Fibroblast of villous mesenchyme (primary cell): ENCODE measurements at places on chromosomes 1 and 21. TPM values are rescaled to one million over a fixed set of nuclear protein-coding genes. Genes with fewer than 3 reads are reported as not detected.

ARHGEF16 gene
- total RNA-seq = 0.86 and 0.97 TPM in 2 replicates

CD5L gene
- not detected in 2 replicates for total RNA-seq

SAMSN1 gene
- total RNA-seq = 0.86 TPM in 1 of 2 replicates, not detected in the other

DNA sequence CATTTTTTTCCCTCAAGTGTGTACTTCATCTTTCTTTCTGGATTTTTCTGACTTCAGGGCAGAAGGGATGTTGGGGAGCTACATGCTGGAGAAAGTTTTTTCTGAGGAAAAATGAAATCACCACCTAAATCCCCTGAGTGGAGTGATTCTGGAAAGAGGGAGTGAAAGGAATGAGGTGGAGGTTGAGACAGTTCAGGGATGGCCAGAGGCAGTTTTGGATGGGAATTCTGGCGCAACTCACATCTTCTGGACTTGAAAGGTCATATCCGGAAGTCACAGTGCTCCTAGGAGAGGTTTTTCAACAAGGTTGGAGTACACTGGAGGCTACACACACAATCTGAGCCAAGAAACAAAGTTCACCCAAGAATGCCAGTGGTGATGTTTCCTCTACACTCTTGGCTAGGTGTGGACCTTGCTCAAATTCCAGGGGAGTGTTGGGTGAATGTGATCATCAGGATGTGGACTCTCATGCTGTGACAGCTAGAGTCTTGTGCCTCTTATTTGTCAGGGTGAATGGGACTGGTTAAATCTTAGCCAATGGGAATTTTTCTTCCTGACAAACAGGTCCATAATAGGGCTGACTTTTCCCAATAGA lies 161.5 kb downstream of the HLX start:
- DNase-seq = peak; percentile 17

DNA sequence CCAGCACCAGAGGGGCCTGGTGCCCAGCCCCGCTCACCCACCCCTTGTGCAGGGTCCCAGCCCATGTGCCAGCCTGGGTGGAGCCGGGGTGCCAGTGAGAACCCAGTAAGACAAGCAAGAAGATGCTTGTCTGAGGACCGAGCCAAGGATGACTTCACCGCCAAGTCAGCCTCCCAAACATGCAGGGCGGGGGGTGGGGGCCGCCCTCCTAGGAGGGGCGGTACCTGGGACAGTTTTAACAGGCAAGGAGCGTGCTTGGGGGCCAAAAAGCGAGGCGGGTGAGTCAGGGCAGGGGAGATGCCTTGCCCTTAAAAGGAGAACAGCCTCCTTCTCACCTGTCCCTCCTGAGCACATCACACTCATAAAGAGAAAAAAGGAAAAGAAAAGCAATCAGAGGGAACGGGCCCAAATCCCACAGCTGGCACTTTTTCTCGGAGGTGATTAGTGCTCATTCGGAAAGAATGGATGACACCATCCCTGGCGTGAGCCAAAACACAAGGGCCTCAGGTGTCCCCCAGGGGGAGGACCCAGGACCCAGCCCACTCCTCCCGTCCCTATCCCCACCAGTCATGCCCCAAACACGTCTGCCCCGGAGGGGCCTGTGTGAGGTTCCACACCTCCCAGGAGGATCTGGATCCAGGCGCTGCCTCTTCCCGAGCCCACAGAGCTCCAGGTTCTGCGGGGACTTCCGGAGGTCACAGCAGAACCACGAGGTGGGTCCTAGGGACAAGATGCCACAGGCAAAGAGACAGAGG lies 77.6 kb upstream of the IFFO2 start:
- no peak for DNase-seq

DNA sequence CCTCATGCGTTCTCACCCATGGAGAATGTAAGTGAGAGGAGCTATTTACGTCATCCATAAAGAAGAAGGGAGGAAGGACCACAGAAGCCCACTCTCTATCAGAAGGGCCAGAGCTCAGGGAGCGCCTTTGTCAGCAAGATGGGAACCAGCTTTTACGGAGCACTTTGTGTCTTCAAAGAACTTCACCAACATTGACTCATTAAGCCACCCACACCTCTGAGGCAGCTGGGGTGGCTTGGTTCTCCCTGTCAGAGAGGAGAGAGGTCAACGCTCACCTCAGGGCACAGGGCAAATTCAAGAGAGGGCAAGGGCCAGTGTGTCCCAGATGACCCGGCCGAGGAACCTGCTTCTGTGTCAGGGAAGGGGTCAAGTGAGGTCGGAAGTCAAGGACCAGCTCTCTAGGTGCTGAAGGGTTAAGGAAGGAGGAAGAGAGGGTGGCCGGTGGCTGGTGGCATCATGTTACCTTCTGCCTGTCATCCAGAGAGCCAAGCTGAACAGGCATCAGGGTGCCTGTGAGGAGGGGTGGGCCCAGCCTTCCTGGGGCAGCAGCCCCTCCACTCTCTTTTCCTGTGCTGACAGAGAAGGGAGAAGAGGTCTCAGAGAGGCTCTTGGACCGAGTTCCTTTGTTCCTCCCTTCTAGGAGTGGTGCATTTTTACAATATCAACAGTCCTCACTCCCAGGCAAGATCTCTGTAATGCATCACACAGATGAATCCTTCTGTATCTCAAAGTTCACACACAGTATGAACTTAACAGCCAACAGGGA lies 109.0 kb downstream of the ETS2 start:
- no peak for DNase-seq

- DNase-seq = no peak
Observed at GRCh38 chr1:78553859-78554258, 63.1 kb downstream of the PTGFR start.

DNA sequence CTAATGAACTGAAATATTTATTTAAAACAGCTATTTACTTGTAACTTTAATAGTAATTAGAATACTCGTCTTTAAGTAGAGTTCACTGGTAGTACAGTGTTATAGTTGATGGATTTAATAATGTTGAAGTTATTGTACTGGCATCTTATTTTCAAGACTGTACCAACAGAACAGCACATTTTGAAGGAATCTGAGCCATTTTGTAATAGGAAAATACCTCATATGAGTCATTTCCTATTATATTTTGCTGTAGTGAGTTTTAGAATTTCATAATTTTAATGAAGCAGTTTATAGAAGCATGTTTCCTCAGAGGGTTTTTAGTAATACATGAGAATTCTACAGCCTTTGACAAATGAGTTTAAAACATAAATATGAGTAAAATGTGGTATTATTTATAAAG lies 258.3 kb downstream of the OLFM3 start:
- DNase-seq = peak; percentile 3

DNA sequence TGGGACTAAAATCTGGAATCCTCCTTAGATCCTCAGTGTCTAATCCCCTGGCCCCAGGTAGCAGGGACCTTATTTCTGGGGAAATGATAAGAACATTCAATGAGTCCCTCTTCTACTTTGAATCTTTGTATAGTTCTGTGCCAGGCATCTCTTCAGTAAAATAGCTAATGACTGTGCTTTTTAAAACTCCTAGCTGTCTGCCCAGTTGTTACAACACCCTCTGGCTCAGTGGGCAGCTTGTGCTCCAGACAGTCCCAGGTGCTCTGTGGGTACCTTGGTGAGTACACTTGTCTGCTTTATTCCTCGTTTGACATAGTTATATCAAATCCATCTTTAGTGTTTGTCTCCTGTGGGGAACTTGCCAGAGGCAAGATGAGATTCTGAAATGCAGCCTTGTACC lies 18.0 kb downstream of the TGFB2 start:
- no peak for DNase-seq

DNA sequence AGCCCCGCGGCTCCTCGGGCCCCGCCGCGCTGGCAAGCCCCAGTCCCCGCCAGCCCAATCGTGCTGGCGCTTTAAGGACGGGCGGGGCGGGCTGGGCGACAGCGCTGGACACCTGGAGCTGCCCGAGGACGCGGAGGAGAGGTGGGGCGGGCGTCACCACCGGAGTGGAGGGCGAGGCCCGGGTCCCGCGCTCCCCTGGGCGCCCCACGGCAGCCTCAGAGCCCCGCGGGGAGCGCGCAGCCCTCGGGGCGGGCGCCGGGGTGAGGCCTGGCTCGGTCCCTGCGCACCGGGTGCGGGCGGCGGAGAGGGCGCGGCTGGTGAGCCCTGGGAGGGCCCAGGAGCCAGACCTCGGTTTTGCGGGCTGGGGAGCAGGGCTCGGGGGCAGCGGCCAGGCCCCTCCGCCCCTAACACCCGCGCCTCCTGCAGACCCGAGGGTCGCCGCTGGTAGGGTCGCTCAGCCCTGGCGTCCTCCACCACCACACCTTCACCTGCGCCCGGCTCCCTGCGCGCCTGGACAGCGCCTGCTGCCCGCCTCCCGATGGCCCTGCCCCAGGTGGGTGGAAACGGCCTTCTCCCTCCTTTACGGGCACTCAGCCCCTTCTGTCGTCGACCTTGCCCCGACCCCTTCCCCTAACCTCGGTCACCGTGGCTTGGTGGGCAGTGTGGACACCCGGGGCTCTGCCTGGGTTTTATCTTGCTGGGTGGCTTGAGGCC lies at the start of gene TMEM61:
Gene TMEM61 (plus strand): TSS at position 101 of the 714 bp plus-strand sequence. CDS start 438 bp downstream, at position 539.
- no peak for DNase-seq

DNA sequence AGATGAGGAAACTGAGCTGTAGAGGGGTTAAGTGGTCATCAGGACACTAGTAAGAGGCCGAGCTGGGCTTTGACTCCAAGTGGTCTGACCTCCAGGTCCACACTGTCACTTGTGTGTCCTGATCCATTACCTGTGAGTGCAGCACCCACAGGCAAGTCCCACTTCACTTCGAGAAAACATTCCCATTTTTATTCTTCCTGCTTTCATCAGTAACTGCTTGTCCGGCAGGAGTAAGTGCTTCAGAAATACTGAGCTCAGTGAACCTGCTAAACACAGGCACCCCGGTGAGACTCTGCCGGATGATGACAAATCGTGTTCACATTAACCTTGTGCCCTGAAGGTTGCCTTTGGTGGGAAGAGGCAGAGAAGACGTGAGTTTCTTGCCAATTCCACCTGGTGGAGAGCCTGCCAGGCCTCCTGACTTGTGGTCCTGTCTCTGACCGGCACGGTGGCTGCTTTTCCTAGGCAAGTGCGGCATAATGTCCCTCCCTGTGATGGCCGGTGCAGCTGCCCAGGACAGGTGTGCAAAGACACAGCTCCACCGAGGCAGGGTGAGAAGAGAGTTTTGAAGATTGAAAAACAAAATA lies 29.4 kb downstream of the ZBTB18 start:
- DNase-seq = no peak

DNA sequence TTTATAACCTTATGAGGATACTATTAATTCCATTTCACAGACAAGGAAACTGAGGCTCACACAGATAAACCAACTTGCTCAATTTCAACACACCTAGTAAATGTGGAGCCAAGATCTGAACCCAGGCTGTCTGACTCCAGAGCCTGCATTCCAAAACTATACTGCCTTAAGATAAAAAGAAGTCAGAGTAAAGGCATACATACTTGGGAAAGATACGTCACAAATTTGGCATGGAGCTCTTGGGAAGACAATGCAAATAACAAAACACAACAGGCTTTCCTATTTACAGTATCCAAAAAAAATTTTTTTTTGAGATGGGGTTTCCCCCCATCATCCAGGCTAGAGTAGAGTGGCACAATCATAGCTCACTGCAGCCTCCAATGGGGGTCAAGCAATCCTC lies 5.9 kb downstream of the AKT3 start:
- DNase-seq = no peak

DNA sequence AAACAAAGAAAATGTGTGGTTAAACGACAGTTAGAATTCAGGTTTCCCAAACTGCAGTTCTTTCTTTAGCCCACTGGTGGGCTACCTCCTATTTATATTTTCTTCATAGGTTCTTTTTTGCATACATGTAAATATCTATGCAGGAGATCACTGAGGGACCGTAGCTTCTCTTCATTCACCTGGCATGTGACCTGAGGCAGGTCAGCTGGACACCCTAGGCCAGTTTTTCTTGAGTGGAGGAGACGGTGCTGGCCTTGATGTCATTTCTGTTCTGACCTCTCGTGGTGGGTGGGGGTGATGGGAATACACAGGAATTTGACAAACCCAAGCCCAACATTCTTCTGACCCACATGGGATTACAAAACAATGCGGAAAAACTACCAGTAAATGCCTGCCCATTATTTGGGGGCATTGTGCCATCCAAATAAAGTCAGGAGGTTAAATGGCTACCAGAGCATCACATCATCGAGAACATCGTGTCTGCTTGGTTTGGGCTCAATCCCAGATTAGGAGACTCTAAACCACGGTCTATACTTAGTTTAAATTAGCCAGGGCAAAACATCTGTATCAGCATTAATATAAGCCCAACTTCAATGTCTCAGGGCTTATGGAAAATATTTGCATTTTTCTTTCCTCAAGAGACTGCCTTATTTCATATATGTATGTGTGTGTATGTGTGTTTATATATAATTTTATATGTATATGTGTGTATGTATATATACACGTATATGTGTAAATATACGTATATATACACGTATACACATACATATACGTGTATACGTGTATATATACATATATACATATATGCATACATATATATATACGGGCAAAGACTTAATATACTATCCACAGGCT lies 7.4 kb upstream of the IRF2BP2 start:
- DNase-seq = peak; percentile 71

DNA sequence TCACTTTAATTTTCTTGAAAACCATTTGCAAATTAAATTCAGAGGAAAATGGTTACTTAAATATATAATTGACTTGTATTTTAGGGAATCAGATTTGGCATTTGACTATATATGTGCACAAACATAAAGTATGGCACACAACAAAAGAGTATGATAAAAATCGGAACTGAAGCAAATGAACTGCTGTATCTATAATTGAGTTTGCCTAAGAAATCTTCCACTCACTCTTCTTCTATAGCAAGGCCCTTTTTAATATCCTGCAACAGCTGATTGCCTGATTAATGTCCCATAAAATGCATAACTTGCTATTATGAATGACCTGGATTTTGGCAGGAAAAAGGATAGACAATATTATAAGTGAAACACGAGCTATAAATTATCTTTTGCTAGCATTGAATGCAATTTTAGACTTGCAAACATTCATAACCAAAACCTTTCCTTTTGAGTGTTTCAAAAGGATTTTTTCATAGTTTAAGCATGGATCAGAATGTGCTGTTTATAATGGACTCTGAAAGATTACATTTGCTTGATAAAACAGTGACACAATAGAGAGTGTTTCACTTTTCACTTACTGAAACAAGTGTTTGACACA lies 2204.3 kb downstream of the MRPL39 start:
- no peak for DNase-seq
